Activated T-helper 17 cell treated with anti-CD3 and anti-CD28 coated beads, Interleukin-2, amount 50 U/mL, for 72 hours (primary cell): ENCODE measurements at places on chromosomes 11 and 22. TPM values are rescaled to one million over a fixed set of nuclear protein-coding genes. Genes with fewer than 3 reads are reported as not detected.

- peak; percentile 44 for ATAC-seq
These were observed 2.1 kb downstream of the EHD1 start for GRCh38 chr11:64876229-64876750.

Gene ROBO4
- total RNA-seq, result not detected

DNA sequence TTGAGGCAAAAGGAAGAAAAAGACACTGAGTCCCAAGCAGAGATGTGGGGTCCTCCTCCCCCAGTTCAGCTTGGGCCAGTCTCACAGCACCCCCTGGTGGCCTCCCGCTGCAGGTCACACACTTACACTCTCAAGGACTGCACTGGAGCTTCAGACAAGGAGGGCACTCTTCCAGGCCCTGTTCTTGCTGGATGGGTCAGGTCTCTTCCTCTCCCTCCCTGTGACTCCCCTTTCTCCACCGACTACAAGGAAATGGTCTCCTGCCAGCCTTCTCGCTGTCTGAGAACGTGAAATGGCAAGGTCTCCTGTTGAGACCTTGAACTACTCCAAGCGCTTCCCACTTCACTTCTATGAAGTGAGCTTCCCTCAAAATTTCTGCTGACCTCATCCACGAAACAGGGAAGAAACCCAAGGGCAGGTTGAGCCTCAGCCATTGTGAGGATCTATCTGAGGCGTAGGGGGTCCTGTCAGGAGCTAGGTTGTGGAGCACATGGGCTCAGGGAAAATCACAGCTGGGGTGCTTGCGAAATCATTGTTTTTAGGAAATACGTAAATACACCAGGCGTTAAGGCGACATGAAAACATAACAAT lies 11.2 kb upstream of the IGLL1 start:
- ATAC-seq, result peak; percentile 61

DNA sequence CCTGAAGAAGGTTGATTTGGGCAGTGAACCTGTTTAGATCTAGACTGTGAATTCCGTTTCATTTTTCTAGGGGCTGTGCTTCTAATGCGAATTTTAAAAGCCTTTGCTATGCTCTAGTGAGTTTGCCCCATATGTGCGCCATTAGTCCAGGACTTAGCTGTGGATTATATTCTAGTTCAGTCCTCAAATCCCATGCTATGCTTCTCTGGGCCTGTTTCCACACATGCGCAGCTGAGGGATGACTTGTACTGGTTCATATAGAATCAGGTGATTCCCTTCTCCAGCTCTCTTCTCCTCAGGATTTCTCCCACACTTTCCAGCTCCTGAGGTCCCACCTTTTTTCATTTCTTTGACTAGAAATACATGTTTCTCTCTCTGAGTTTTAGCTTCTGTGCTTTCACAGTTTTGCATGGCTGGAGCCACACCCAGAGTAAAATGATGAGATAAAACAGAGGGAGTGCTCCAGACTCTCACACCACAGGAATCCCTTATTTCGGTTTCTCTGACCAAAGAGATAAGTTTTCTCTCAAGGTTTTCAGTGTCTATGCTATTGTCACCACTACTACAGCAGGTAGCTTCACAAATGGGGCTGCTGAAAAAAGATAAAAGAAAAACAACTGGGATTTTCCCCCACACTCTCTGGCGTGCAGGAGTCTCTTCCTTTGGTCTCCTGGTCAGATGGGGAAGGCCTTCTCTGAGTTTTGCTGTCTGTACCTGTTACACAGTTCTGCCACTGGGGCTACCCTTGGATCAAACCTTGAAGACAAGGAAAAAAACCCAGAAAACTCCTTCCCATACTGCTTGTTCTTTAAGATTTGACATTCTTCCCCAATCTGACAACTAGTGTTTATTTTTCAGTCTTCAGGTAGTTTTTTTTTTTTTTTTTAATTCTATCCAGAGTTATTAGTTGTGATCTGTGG lies 96.2 kb upstream of the TEAD1 start:
- ATAC-seq, result no peak

- peak; percentile 70 for ATAC-seq
These were observed 30.3 kb downstream of the SGSM1 start for GRCh38 chr22:24836282-24836681.

GRCh38 chr11:65787649-65788622 lies 1.1 kb downstream of the OVOL1 start:
- ATAC-seq, result no peak
